ENCODE measurements at places on chromosomes 2 and 18.

DNA sequence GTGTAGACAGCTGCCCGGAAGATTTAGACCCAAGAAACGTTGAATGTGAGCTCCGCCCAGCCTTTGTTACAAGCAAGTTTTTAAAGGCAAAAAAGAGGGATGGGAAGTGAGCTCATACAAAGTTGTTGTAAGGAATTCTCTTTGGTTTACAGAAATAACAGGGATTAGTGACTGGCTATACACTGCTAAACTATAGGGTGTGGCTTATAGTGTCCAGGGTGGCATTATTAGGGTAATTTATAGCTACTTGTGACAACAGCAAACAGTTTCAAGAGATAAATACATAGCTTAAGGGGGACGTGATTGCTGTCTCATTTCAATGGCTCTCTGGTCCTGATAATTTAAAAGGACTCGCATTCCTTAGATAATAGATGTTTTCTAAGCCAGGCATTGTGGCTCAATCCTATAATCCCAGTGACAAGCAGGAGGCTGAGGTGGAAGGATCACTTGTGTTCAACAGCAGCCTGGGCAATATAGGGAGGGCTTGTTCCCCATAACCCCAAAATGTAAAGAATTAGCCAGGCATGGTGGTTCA is 66.5 kb upstream of the TGIF1 start:
- DNase-seq, result no peak

GRCh38 chr2:4098137-4098536 is 394.8 kb downstream of the DCDC2C start:
- DNase-seq, result no peak

GRCh38 chr2:207482630-207483029 is 47.1 kb upstream of the CREB1 start:
- no peak for DNase-seq

- DNase-seq, result peak; percentile 18
Measured at GRCh38 chr2:42493468-42494354, at the start of gene KCNG3. KCNG3 (minus strand) TSS chr2:42493982; CDS start chr2:42493501, 481 bp downstream.

DNA sequence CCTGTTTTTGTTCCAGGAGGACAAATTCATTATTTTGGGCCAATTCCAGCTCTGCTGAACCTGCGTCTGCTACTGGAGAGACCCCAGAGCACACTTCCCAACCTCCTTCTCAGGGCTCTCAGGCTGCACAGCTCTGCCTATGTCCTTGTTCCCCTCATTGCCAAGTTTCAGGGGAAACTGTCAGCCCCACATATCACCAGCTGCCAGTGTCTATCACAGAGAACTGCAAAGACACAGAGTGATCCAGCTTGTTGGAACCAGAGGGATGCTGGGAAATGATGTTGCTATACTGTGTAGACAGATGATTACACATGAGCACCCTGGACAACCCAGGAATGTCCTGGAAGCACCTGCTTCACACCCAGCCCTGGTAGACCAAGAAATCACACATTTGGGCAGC is 67.4 kb upstream of the TMEM247 start:
- no peak for DNase-seq

DNA sequence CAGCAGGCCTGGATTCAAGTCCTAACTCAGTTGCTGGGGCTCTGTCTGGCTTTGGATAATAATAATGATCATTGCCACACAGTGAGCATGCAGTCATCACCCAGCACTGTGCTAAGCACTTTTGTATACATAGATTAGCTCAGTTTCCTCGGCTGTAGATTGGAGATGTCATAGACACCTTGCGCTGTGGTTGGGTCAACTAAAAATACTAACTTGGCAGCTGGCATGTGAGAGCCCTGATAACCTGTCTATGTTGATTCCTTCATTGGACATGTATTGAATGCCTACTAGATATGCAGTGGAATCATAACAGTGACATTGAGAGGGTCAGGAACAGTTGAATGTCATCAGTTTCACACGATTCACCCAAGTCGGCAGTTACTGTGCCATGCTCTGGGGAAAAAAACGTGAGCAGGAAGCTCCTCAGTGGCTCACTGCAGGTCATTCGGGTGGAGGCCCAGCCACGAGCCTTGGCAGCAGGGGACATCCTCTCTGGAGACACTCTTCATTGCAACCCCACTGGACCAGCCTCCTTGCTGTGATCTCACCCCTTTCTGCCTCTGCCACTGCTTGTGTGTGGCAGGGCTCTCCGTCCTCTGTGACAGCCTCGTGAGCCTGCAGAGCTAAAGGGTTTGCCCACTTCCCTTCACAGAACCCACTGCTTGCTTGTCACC is 85.3 kb downstream of the NPAS2 start:
- DNase-seq, result no peak

- DNase-seq, result no peak
Measured at GRCh38 chr2:65300134-65300760, 72.6 kb downstream of the ACTR2 start.

- DNase-seq, result no peak
Measured at GRCh38 chr2:69260666-69261065, 126.4 kb downstream of the GFPT1 start.

DNA sequence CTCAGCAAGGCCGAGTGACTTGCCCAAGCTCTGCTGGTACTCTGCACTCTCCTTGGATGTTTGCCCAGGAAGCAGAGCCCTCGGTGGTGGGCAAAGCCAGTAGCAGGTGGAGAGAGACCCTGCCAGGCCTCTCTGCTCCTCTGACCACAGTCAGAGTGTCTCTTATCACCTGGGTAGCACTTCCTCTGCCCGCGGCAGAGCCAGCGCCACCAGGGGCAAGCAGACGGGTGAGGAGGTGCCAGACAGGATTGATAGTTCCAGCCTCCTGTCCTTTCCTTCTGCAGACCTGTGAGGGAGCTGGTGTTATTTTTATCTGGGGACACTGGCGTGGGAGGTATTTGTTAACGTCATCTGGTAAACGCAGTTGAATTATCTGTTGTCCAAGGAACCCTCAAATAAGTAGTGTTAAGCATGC is 152.9 kb downstream of the SMAD7 start:
- DNase-seq, result no peak

Measured in activated CD4-positive, CD25-positive, alpha-beta regulatory T cell (primary cell).